Stimulated activated CD4-positive, alpha-beta T cell treated with anti-CD3 and anti-CD28 coated beads, Interleukin-1b, Interleukin-23, amount 100 ng/mL, for 24 hours (primary cell): ENCODE measurements at places on chromosomes 3 and 15.

DNA sequence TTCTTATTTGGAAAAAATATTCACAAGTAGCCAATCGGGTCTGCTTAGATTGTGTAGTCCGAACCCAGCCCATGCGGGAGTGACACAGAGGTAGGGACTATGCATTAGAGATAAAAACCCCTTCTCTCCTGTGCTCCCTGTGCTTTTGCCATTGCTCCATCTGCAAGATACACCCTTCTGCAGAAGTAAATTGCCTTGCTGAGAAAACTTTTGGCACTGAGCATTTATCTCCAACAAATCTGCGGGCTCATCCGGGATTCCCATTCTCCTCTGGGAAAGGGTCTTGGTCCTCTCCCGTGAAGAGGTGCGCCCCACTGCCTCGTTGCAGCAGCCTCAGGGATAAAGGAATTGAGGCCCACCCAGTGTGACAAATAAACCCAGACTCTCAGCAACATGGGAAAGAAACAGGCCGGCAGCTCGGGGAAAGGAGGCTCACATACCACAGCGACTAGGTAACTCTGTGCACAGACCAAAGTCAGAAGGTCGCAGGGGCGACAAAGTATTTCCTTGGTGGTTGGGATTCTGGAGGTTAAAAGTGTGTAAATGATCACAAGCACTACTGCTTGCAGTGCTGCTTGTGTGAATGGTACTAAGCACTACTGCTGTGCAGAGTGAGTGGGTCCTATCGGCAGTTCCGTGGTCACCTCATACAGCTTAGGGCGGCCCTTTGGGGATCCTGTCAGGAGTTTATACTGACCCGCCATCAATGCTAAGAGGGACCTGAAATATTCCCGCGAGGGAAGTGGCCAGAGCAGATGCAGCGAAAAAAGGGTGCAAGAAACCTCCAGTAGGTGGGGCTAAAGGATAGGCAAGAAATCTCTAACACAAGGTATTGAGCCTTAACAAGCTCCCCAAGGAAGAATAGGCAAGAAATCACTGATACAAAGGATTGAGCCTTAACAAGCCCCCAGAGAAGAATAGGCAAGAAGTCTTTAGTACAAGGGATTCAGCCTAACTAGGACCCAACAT is 54.3 kb downstream of the GSK3B start:
- DNase-seq: no peak

GRCh38 chr3:89216016-89216739 is 108.8 kb downstream of the EPHA3 start:
- no peak for DNase-seq

- DNase-seq: no peak
Observed at GRCh38 chr15:36887214-36887961, 213.0 kb downstream of the MEIS2 start.

DNA sequence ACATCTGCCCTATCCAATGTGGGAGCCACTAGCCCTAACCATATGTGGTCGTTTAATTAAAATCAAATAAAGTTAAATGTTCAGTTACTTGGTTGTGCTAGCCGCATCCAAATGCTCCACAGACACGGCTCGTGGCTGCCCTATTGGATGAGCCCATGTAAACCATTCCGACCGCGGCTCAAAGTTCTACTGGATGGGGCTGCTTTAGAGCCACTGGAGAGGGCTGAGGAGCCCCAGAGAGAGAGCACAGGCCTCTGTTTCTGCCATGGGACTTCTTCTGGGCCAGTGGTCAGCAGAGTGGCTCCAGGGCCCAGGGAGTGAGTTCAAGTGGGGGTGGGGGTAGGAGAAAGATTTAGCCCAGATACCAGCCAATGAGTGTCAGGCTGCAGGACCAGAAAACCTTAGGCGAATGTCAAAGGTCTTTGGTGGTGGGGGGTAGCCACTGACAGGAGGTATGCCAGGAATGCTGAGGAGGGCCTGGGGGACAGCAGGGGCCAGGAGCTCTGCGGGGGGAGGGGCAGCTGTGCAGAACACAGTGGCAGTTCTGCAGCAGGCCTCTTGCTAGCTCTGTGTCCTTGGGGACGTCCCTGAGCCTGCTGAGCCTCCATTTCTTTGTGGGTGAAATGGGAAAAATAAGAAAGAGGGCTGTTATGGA is 30.1 kb downstream of the SPSB4 start:
- no peak for DNase-seq

- DNase-seq: no peak
Observed at GRCh38 chr3:189839576-189839975, 208.4 kb downstream of the TP63 start.

- DNase-seq: no peak
Observed at GRCh38 chr3:52097851-52098507, 41.6 kb upstream of the DUSP7 start.

DNA sequence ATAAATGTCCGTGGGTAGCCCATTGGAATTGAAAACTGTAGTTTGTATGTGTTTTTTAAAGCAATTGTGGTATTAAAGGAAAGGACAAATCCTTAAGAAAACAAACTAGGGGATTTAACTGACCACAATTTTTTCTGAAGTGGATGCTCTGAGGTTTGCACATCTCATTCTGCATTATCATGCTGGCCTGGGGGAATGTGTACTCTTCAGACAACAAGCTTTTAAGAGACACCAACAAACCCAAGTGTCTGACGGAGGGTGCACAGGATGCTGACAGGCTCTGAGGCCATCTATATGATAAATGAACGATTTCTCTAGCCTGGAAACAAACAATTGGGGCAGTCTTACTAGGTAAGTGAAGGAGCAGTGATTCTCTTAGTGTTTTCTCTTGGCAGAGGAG is 9.1 kb downstream of the LINS1 start:
- no peak for DNase-seq
